ENCODE measurements at places on chromosomes 1 and 21.

DNA sequence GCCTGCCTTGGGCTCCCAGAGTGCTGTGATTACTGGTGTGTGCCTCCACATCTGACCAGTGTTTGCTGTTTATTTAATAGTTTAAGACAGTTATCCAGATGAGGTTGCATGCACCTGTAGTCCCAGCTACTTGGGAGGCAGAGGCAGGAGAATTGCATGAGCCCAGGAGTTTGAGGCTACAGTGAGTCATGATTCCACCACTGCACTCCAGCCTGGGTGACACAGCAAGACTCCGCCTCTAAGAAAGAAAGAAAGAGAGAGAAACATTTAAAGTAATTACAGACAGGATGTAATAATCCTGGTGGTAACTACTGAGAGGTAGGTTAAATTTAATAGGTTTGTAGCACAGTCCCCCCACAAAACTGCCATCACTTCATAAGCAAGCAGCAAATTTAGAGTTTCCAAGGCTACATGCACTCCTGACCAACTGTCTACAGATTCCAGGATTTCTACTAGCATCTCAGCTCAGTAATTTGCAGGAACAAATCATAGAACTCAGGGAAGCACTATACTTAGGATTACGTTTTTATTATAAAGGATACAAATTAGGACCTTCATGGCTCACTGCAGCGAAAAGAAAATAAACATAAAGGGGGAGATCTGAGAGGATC lies 89.6 kb downstream of the PKN2 start:
- DNase-seq, result peak; percentile 20

GRCh38 chr21:32144851-32145250 lies 134.0 kb downstream of the MIS18A start:
- no peak for DNase-seq

- no peak for DNase-seq
Measured at GRCh38 chr1:63937461-63938022, 163.7 kb downstream of the ROR1 start.

DNA sequence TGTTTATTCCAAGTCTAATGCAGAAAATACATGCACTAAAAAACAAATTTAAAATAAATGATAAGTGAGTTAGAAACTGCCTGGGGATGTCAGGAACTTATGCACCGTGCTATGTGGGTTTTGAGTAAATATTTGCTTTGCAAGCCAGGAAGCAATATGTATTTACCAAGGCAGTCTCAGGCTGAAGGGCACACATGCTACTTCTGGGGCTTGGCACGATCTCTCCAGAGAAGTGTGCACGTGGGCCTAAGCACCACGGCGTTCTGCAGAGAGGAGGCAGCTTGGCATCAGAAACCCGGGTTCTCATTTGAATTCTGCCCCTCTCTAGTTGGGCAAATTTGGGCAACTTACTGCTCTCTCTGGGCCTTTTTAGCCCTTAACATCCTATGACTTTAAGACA lies 72.6 kb upstream of the ROR1 start:
- no peak for DNase-seq

DNA sequence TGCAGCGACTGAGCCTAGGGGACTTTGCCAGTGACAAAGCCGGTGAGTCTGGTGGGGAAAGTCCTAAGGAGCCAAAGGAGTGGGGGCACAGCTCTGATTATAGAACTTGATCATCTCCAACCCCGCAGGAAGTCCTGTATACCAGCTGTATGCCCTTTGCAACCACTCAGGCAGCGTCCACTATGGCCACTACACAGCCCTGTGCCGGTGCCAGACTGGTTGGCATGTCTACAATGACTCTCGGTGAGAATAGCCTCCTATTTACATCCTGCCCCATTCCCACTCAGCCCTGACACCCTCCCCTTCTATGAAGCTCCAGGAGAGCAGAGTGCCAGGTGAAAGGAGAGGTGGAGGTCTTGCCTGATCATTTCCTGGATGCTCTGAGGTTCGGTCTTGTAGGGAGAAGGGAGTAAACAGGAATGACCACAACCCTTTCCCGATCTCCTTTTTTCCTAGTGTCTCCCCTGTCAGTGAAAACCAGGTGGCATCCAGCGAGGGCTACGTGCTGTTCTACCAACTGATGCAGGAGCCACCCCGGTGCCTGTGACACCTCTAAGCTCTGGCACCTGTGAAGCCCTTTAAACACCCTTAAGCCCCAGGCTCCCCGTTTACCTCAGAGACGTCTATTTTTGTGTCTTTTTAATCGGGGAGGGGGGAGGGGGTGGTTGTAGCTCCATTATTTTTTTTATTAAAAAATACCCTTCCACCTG lies 1.2 kb upstream of the PPOX start:
- no peak for DNase-seq

GRCh38 chr1:200866521-200866920 lies 6.3 kb upstream of the GPR25 start:
- peak; percentile 80 for DNase-seq

DNA sequence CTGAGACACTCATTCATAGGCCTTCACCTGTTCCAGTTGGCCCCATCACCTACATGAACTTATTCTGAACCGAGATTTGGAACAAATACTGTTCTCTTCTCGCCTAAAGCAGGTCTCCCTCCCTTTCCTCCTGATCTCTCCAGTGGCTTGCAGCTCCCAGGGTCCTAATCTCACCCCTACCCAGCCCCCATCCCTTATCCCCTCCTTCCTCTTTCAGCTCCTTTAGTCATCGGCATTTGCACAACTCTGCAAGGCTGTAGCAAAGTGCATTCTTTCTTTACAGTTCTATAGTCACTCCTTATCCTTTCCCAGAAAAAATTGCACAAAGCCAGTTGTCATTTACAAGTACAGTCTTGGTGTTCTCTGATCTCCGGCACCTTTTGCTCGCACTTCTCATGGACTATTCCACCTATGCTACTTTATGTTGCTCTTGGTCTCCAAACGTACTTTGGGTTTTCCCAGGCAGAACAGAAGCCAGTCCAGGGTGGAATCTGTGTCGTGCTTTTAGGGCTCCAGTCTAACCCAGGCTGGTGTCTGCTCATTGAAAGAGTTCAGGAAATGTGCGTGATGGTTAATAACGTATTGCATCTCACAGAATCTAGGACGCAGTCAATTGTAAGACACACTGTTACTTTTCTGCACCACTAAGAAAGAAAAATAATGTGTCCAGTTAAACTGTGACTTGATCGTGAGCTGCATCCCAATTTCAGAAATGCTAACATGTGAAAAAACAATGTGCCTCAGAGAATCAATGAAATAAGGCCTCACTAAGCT lies 965 bp downstream of the ABCA4 start:
- DNase-seq, result no peak

GRCh38 chr1:87179851-87180519 lies 148.7 kb upstream of the LMO4 start:
- no peak for DNase-seq

DNA sequence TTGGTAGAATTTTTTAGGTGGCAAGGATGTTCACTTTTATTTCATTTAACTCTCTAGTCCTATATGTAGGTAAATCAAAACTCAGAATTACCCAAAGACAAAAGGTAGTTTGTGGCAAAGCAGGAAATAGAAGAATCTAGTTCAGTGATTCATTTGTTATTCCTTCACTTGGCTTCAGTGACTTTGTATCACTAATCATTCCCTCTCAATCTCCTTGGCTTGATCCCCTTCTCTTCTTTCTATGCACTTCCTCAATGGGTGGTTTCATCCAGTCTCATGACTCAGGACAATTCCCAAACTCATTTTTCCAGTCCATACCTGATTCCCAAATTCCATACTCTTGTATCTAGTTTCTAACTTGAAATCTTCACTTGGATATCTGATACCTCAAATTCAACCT lies 64.9 kb downstream of the PRKACB start:
- no peak for DNase-seq

DNA sequence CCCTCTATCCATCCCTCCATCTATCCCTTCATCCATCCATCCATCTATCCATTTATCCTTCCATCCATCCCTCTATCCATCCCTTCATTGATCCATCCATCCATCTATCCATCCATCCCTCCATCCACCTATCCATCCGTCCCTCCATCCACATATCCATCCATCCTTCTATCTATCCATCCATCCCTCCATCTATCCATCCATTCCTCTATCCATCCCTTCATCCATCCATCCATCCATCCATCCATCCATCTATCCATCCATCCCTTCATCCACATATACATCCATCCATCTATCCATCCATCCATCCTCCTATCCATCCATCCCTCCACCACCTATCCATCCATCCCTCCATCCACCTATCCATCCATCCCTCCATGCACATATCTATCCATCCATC lies 23.6 kb downstream of the MATN1 start:
- DNase-seq, result no peak

DNA sequence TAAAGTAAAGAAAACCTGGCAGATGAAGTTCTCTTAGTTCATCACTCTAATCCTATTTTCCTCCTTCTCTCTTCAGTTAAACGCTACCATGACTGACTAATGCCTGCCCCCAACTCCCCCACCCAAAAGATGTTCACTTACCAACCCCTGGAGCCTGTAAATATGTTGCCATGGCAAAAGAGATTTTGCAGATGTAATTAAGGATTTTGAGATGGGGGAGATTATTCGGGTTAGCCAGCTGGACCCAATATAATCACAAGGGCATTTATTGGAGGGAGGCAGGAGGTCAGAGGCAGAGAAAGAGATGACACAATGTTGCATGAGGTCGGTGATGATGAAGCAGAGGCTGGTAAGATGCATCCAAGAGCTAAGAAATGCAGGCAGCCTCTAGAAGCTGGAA lies 69.3 kb upstream of the PPP2R5A start:
- no peak for DNase-seq

All from stimulated activated CD4-positive, alpha-beta T cell treated with anti-CD3 and anti-CD28 coated beads, Interleukin-15, amount 100 ng/mL, for 24 hours (primary cell).